Endodermal cell (in vitro differentiated cells): ENCODE measurements at places on chromosomes 6 and 20.

DNA sequence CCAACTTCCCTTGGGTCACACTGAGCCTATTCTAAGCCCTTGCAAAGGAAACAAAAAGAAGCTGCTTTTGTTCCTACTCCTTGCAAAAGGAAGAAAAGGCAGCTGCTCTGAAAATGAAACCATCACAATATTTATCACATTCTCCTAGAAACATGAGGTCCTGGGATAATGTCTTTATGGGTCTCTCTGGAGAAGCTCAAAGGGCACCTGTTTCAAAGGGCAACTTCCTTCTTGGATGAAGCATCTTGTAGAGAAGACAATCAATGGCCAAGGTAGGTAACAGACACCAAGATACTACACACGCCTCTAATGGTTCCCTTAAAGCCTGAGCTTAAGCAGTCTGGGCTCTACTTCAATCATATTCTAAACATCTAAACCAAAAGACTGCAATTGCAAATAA is 10.4 kb downstream of the ELOVL5 start:
- no peak for DNase-seq

DNA sequence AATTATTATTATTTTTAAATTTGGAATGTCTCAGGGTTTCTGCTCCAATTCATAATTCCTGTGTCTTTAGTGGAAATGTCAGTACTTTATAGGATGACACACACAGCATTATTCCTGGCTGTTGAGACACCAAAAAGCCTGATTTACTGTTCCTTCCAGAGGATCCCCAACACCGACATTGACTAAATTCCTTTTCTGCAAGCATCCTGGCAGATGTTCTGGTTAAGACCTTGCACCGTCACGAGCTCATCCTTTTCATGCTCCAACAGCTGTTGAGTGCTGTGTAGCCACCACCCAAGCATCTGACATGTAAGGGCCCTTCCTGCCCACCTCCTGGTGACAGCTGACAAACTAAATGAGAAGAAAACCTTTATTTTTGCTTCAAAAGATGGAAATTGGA is 284.3 kb upstream of the SULF2 start:
- DNase-seq: no peak

DNA sequence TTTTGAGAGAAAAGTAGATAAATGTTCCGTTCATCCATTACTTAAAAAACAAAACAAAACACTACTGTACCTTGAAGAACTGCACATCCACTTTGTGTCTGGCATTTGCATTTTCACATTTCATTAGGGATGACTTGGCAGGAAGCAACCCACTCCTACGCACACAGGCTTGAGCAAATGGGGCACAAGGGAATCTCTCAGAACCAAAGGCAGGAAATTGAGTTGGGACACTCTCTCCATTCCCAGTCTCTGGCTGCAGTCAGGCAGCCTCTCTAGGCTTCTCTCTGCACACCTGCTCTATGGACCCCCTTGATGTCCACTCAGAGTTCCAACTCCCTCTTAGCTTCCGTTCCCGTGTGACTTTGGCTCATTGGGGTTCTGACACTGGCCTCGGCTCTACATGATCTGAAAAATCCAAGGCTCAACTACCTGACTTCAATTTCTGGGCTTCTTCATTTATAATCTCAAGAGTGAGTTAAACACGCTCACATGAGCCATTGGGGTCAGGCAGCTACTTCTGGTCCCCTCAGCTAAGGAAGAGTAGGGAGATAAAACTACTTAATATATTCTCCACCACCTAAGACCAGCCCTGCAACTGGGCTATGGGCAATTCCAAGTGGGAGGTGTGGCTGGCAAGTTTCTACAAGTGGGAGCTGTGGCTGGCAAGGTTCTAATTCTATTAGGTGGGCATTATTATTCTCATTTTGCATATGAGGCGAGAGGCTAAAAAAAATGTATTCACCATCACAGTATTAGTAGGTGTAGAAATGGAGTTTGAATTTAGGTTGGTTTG is 251.9 kb downstream of the SOD2 start:
- DNase-seq: no peak

DNA sequence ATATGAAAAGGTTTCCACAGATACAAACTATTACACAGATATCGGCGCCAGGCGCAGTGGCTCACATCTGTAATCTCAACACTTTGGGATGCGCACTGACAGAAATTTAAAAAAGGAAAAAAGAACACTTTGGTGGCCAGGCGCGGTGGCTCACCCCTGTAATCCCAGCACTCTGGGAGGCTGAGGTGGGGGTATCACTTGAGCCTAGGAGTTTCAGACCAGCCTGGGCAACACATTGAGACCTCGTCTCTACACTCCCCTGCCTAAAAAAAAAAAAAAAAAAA is 41.6 kb downstream of the NUDT3 start:
- DNase-seq: no peak

DNA sequence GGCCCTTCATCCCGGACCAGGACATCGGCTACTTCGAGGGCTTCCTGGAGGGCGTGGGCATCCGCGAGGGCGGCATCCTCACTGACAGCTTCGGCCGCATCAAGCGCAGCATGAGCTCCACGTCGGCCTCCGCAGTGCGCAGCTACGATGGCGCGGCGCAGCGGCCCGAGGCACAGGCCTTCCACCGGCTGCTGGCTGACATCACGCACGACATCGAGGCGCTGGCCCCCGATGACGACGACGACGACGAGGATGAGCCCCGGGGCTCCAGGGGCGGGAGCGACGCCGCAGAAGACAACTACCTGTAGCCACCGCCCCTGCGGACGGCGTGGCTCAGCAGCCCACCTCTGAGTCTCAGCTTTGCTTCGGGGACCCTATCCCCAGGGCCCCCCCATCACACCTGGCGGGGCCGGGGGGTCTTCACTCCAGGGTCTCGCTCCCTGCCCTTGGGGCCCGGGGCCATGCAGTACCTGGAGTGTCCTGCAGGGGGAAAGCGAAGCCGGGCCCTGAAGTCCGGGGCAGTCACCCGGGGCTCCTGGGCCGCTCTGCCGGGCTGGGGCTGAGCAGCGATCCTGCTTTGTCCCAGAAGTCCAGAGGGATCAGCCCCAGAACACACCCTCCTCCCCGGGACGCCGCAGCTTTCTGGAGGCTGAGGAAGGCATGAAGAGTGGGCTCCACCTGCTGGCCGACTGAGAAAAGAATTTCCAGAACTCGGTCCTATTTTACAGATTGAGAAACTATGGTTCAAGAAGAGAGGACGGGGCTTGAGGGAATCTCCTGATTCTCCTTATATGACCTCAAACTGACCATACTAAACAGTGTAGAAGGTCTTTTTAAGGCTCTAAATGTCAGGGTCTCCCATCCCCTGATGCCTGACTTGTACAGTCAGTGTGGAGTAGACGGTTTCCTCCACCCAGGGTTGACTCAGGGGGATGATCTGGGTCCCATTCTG is 20.8 kb upstream of the HCK start:
- peak; percentile 98 for DNase-seq

GRCh38 chr20:57898332-57898731 is 188.5 kb upstream of the PMEPA1 start:
- no peak for DNase-seq

- DNase-seq: peak; percentile 73
Observed at GRCh38 chr6:27178860-27179259, 68.6 kb upstream of the PRSS16 start.

DNA sequence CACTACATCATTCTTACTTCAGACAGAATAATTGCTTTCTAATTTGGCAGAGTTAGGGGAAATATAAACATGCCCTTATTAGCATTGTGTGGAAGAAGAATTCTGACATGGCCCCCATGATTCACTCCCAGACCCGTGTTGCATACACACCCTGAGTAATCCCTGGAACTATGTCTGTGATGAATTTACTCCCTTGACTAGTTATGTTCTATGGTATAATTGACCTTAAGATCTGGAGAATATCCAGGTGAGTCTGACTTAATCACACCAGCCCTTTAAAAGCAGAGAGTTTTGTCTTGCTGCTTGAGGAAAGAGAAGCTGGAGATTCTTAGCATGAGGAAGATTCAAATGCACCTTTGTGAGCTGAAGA is 262.9 kb downstream of the SOX4 start:
- no peak for DNase-seq

- no peak for DNase-seq
Observed at GRCh38 chr6:117194978-117195377, 70.4 kb upstream of the VGLL2 start.

- no peak for DNase-seq
Observed at GRCh38 chr6:109323241-109323640, 59.0 kb downstream of the CD164 start.

DNA sequence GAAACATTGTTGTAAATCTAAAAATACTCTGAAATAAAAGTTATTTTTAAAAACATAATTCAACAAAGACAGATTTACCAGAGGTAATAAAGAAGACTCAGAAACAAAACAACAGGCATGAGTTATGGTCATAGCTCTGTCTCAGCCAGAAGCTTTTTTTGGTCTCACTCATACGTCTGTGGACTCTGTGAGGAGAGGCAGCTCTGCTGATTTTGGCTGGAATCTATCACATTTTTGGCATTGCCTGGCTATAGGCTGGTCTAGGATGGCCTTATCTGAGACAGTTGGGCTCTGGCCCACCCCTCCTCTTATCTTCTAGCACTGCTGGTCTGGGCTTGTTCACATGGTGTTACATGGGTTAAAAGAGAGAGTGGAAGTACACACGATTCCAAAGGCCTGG is 514.0 kb upstream of the BTBD3 start:
- no peak for DNase-seq

- DNase-seq: no peak
Observed at GRCh38 chr20:42923348-42923918, 266.3 kb downstream of the PTPRT start.

DNA sequence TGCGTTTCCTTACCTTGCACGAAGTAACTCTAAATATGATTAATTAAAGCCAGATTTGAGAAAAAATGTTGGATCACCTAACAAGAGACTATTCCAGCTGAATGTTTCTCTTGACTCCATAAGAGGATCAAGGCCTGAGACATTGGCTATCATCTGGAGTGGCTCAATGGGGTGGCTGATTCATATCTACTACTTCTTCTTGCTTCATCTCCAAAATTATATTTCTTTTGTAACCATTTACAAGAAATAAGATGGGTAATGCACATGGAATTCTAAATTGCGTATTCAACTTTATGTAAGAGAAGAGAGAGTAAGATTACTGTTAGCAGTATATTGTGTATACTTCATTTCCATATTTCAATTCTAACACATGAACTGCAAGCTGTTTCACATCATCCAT is 819.0 kb upstream of the EYS start:
- DNase-seq: no peak

DNA sequence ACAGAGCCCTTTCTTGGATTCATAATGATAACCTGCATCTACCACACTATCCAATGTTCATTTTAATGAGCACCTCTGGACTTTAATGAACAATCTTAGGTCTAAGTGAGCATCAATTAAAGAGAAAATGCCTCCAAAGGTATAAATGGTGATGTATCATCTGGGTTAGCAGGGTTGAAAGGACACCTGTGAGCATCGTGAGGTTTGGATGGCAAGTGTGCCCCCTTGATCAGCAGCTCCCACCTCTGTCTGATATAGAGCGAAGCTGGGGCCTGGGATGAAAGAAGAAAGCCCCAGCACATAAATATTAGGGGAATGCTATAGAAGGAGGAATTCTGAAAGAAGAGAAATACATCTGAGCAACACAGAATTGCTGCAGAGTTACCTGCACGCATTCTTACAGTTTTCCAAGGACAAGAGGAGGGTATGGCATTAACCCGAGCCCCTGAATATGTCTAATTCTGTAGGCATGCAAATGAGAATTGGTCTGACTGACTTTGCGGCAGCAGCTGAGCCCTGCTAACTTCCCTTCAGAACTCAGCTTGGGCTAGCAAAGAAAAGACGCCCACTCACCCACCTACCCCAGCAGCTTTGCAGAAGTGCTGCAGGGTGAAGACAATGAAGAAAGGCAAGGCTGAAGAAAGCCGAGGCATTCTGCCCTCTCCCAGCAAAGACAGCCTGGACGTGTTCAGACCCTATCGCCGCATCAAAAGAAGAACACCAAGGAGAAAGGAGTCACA is 136.2 kb downstream of the GMPR start:
- DNase-seq: peak; percentile 22

GRCh38 chr20:14583413-14583812 is 246.0 kb upstream of the FLRT3 start:
- no peak for DNase-seq

GRCh38 chr6:41524634-41525011 is 21.6 kb upstream of the FOXP4 start:
- DNase-seq: no peak

GRCh38 chr6:145756170-145756662 is 20.9 kb upstream of the EPM2A start:
- no peak for DNase-seq

GRCh38 chr6:39893286-39893685 is 41.0 kb downstream of the MOCS1 start:
- no peak for DNase-seq

DNA sequence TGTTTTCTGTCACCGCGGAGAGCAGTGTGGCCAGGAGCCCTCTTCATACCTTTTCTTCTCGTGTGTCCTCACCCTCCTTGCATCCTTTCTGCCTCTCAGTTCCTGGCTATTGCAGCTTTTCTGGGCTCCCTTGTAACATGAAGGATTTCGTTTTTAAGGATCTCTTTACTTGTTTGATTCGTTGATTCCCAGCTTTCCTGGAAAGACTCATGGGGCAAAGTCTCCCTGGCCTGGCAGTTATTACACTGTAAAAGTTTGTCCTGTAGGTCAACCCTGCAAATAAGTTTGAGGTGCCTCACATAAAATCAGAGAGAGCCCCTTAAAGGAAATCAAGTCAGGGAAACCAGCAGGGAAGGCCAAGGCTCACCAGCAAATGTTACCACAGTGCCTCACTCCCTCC is 70.1 kb downstream of the ISM1 start:
- no peak for DNase-seq

- no peak for DNase-seq
Observed at GRCh38 chr20:58001381-58001780, 227.1 kb downstream of the ANKRD60 start.

- peak; percentile 91 for DNase-seq
Observed at GRCh38 chr20:2752567-2753460, 47.6 kb downstream of the CPXM1 start.

- no peak for DNase-seq
Observed at GRCh38 chr6:169316651-169317050, 63.0 kb upstream of the THBS2 start.

DNA sequence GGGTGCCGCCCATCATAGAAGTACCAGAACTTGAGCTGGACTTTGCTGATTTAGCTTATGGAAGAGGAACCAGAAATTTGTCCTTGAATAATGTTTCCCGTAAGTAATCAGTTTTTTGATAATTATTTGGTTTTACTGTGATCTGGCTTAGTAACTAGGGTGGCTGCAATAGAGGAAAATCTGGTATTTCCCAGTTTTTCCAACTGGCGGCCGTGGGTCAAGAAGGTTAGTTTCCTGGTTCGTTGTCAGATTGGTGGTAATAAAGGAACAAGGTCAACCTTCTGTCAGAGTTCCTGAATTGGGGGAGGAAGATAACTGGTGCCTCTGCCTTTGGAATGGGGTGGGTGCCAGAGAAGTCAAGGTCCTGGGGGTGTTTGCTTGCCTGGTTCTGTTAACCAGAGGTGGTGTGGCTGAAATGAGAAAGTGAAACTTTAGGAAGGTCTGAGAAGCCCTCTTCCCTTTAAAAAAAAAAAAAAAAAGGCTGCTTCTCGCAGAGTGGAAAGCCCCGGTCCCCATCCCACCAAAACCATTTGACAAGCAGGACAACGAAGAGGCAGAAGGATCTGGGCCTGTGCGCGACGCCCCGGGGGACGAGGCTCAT is at the start of gene CALHM6:
Gene CALHM6, plus strand, starts transcription at position 45 of the 601 bp plus-strand sequence. Its CDS starts 555 bp downstream, at position 600.
- no peak for DNase-seq

- DNase-seq: no peak
Observed at GRCh38 chr6:109104512-109104911, 9.2 kb downstream of the CEP57L1 start.
